HL-60 (cell line): ENCODE measurements at places on chromosomes 7 and 10.

- DNase-seq: no peak
Measured at GRCh38 chr10:77919713-77920108, 6.8 kb downstream of the DLG5 start.

DNA sequence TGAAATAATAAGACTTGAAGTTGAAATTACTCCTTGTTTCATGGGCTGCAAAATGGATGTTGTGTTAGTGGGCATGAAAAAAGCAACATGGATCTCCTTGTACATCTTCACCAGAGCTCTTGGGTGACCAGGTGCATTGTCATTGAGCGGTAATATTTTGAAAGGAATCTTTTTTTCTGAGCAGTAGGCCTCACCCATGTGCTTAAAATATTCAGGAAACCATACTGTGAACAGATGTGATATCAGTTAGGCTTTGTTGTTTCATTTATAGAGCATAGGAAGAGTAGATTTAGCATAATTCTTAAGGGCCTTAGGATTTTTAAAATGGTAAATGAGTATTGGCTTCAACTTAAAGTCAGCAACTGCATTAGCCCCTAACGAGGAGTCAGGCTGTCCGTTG, 15.3 kb downstream of the STAG3 start:
- DNase-seq: no peak

GRCh38 chr7:143356414-143357050, 6.0 kb downstream of the FAM131B start:
- DNase-seq: no peak

- peak; percentile 40 for DNase-seq
Measured at GRCh38 chr7:41459183-41459582, 243.7 kb downstream of the INHBA start.

DNA sequence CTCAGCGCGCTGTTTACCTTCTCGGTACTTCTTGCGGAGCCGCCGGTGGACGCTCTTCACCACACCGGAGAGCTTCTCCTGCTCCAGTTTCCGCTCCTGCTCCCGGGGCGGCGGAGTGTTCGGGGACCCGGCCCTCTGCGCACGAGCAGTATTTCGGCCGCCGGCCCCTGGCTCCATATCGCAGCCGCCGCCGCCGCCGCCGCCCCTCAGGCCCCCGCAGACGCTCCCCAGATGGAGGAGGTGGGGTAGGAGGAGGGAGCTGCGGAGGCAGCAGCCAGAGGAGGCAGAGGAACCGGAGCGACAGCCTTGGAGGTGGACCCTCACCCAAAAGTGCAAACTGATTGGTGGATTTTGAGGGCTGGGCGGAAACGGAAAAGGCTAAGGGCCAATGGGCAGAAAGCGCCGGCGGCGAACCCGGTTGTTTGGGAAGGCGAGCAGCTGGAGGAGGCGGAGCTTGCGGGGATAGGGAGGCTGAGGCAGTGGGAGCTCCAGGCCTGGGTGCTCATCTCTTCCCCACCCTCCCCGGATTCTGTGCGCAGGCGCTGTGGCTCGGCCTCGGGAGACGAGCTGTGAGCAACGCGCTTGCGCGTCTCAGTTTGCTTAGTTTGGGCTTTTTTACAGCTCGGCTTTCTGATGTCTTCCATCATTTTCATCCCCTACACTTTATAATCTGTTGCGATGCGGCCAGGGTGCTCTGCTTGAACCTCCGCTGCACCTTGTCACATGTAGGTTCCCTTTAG, 146.9 kb downstream of the GPR85 start:
- DNase-seq: peak; percentile 90

DNA sequence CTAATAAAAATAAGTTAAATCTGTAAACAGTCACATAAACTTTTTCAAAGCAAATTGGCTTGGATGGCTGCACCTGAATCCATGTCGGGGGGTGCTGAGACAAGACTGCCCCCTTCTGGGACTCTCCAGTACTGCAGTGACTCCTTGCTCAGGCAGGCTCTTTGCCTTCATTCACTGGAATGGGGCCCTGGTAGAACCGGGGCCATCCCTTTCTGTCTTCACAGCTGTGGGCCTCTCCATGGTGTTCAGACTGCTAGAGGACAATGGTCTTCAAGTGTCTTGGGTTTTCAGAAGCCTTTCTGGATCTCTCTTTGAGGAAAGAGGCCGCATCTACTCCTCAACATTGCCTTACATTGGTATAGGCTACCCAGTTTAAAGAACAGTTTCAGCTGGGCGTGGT, 16.1 kb upstream of the IMPDH1 start:
- DNase-seq: peak; percentile 77

DNA sequence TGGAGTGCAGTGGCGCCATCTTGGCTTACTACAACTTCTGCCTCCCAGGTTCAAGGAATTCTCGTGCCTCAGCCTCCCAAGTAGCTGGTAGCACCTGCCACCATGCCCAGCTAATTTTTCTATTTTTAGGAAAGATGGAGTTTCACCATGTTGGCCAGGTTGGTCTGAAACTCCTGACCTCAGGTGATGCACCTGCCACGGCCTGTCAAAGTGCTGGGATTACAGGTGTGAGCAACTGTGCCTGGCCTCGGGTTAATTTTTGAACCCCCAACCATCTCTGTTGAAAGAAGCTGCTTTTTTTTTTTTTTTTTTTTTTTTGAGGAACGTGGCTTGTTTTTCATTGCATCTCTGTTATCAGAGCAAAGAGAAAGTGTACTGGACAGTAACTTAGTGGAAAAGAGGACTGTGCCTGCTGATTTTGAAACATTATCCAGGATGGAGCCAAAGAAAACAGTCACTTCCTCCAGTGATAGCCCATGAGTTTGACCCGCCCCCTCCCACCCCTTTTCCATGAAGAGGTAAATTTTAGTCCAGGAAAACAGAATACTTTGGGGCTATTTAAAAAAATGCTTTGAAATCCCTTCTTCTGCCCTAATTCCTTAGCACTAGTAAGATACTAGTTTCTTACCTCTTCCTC, 38.3 kb downstream of the WBP1L start:
- no peak for DNase-seq

- no peak for DNase-seq
Measured at GRCh38 chr7:155870334-155871180, 58.3 kb upstream of the SHH start.

DNA sequence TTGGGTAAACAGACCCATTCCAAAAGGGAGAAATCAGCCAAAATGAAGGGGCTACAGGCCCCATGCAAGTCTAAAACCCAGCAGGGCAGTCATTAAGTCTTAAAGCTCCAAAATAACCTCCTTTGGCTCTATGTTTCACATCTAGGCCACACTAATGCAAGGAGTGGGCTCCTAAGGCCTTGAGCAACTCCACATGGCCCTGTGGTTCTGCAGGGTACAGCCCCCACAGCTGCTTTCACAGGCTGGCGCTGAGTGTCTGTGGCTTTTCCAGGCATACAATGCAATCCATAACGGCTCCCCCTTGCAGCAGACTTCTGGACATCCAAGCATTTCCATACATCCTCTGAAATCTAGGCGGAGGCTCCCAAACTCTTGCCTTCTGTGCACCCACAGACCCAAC, 9.0 kb downstream of the TMEM243 start:
- DNase-seq: peak; percentile 9

GRCh38 chr10:115093776-115094408, 727 bp downstream of the ATRNL1 start:
- DNase-seq: no peak

- DNase-seq: no peak
Measured at GRCh38 chr10:11612021-11613001, 861 bp upstream of the USP6NL start.

- no peak for DNase-seq
Measured at GRCh38 chr10:89653410-89653869, 8.4 kb upstream of the PANK1 start.

GRCh38 chr7:157500171-157500960, 163.6 kb downstream of the DNAJB6 start:
- no peak for DNase-seq

- no peak for DNase-seq
Measured at GRCh38 chr10:89241026-89241425, 10.5 kb downstream of the LIPA start.

DNA sequence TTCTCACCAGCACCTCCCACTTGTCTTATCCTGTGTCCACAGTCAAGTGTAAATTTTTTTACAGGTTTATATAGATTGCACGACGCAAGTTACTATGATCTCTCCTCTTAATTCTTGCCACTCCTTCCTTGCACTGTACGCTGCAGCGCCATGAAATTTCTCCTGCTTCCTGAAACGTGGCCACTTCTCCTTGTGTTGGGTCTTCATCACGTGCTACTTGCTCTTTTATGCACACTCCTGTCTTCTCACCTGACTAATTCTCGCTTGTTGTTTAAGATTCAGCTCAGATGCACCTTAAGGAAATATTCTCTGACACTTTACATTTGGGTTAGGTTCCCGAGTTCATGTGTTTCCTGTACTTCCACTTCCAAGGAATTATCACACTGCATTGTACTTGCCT, 76.5 kb upstream of the ODAD2 start:
- no peak for DNase-seq

GRCh38 chr7:132091706-132092105, 484.6 kb downstream of the PLXNA4 start:
- no peak for DNase-seq

DNA sequence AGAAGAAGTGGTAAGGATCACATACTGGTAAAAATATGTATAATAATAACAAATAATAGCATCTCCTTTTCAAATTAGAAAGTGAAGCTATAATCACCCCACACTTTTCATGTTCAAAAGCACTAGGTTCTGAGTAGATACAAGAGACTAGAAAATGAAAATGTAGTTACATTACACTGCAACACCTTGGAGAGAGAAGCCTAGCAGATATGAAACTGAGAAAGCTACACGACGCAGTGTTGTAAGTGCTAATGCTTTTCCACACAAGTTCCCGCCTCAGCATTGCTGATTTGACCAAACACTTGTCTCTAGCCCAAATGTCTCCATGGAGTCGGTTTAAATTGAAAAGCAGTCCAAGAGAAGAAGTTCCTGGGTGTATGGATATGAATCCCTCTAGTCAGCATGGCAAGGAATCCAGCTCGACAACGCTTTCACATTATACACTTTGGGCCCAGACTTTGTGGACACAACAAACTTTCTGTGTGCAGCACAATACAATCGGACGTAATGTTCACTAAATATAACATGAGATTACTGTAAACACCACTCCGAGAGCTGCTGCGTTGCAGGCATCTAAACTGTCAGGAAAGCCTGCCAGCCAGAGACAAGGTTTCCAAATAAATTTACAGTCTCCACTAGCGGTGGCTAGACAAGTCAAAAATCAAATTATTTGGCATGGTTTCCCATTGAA, 1.7 kb downstream of the PDE1C start:
- DNase-seq: no peak

- no peak for DNase-seq
Measured at GRCh38 chr10:96511044-96511945, 2.4 kb downstream of the TLL2 start.

DNA sequence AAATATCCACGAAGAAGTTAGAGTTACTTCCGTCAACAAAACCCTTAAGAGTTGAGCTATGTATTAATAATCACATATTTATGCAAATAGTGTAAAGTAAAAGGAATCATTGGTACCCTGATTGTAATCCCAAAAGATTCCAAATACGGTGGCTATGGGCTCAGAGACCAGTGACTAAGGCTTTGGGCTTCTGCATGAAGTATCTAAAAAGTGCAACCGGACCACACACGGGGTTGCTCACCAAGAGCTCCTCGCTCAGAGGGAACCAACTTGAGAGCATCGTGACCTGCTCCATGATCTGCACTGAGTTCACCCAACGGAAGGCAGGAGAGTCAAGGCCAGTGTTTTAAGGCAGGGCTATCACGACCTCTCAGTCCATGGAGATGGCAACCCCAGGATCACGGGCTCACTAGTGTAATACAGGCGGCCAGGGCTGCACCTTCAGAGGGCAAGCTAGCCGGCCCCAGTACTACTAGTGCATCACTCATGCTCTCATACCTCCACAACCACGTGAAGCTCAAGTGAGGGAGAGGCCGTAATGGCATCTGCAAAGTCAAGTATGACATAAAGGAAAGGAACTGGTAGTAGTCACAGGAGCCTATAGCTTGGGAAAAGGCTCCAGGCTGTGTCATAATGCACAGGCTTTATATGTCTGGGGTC, 77.1 kb upstream of the CAMK2B start:
- no peak for DNase-seq

DNA sequence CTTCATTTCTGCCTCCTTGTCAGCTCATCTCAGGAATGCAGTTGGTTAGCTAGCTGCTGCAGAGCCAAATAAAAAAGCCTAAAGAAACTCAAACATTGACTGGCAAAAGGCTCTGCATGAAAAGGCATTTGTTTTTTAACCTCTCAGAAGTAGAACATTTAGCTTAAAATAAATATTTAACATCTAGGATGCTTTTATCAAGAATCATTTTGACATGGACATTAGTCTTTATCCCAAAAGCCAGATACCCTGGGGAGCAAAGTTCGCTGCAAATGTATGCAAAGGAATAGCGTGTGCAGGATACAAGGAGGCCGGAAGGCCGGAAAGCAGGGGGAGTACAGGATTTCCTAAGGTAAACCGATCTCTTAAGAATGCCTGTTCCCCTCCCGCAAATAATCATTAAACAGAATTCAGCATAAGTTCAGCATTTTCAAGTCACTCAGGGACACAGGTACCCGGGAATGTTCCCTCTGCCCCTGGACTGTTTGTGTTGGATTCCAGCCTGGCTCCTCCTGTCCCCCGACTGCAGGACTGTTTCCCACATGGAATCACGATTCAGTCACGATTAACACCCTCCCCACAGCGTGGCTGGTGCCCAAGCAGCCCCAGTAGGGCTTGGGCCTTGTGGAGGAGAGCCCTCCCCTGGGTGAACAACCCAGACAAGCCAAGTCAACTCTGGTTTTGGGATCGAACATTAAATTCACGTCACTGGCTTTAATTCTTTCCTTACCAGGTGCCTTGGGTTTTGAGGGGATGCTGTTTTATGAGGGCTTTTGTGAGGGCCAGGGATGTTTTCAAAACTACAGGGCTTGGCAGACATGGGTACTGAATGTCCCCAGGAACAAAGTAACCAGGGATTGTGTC, 97.8 kb downstream of the HIPK2 start:
- no peak for DNase-seq

DNA sequence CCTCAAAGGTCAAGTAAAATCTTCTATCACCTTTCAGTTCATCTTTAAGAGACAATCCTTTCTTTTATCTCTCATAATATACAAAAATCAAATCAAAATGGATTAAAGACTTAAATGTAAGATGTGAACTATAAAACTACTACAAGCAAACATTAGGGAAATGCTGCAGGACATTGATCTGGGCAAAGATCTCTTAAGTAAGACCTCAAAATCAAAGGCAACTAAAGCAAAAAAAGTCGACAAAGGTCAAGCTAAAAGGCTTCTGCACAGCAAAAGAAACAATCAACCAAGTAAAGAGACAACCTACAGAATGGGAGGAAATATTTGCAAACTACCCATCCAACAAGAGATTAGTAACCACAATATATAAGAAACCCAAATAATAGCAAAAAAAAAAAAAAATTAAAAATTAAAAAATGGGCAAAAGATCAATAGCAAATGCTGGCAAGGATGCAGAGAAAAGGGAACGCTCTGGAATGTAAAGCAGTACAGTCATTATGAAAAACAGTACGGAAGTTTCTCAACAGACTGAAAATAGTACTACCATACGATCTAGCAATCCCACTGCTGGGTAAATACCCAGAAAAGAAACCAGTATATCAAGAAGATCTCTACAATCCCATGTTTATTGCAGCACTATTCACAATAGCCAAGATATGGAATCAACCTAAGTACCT, 41.7 kb downstream of the TNPO3 start:
- peak; percentile 6 for DNase-seq
